GM04504 (cell line): ENCODE measurements at places on chromosomes 4 and X.

- DNase-seq = peak; percentile 52
Observed at GRCh38 chr4:110287130-110287529, 88.7 kb upstream of the ELOVL6 start.

- no peak for DNase-seq
Observed at GRCh38 chrX:132591719-132592275, 103.0 kb upstream of the MBNL3 start.

GRCh38 chr4:11675051-11675800 lies 246.5 kb upstream of the HS3ST1 start:
- DNase-seq = no peak

GRCh38 chrX:31228909-31229308 lies 157.1 kb upstream of the FTHL17 start:
- DNase-seq = no peak

DNA sequence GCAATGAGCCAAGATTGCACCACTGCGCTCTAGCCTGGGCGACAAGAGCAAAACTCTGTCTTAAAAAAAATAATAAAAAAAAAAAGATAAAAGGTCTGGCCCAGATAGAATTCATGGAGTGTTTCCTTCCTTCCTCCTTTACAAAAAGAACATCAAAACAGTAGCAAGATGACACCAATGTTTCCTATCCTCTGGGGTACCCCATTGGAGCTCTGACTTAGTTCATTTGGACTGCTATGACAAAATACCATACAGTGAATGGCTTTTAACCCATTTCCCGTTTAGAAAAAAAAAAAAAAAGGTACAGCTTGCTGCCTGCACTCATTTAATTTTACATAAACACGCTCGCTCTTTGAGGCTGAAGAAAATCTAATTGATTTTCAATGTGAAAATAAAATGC lies 89.9 kb upstream of the PRKX start:
- no peak for DNase-seq

DNA sequence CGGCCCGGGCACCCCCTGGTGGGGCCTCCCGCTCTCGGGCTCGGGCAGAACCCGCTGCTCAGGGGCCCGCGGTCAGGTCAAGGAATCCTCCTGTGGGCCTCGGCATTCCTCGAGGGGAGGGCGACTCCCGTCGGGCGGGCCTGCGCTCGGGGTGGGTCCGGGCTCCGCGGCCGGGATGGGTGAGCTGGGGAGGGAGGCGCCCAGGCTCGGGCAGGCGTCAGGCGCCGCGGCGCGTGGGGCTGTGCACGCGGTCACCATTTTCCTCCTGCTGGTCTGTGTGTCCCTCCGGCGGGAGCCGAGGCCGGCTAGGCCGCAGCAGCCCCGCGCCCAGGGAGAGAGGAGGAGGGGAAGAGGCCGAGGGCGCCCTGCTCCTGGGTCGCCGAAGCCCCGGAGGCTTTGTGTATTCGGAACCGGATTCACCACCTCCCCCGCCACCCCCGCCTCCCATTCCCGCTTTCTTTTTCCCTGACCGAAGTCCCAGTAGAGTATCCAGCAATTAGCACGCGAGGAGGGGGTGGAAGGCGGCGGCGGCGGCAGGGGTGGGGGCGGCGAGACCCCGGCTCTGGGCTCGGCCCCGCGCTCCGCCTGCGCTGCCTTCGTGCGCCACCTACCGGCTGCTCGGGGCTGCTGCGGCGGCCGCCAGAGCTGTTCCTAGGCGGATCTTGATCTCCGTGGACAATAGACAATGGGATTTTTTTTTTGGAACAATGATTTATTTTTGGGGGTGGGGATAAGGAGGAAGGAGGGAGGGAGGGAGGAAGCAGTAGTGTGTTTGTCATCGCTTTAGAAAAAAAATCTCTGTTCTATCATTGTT lies 99.0 kb upstream of the MAML3 start:
- no peak for DNase-seq

DNA sequence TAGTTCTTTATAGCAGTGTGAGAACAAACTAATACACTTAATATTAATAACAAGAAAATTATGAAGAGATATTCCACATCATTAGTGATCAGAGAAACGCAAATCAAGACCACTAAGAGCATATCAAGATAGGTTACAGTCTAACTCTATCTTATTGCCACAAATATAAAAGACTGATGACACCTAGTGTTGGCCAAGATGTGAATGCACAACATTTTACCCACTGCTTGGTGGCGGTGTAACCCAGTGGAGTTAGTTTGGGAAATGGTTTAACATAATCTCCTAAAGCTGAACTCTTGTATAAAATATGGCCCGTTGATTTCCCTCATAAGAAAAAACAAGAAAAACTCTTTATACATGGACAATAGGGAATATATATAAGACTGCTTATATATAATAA lies 92.4 kb downstream of the SLITRK2 start:
- no peak for DNase-seq

DNA sequence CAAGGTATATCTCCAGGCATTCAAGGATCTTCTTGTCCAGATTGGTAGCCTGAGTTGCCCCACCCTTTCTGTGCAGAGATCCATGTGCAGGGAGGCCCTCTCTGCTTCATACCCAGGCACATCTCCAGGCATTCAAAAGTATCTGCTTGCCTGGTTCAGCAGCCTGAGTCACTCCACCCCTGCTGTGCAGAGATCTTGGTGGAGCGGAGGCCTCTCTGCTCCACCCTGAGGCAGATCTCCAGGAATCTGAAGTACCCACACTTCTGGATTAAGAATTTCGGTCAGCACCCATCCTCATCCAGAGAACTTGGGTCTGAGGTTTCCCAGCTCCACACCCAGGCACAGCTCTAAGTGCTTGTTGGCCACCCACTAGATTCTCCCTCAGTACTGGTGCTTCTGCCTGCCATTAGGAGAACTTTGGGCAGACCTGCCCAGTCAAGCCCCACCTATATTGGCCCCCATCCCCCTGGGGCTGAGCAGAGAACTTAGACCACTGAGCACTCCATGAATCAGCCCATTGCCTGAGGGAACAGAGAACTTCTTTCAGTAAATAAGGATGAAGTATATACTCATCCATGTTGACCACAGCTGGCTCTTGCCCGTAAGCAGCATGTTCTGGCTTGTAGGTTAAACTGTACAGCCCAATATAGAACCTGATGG lies 199.5 kb upstream of the ZCCHC13 start:
- DNase-seq = peak; percentile 28

DNA sequence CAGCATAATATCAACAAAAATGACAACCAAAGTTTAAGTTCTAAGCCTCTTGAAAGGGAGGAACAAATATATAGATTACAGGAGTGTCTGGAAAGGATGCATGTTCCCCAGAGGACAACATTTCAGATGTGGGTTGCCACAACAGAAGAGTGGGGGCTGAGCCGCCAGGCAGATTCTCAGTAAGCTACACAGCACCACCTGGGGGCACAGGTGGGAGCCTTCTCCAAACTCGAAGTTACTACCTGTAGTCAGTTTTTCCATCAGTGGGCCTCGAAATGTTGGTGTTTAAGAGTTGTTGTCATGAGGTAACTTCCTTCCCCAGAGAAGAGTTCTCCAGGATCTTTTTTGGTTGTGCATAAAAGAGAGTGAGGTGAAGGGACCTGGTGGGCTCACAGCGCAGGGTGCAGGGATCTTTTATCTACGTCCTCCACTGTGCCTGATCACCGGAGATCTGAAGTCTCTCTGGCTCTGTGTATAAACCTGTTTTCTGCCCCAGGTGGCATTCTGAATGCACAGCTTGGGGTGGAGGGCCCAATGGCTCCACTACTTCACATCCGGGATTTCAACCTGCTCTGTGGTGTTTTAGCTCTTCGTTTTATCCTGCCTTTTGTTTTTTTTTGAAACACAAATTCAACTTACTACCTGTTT lies 58.4 kb upstream of the STS start:
- DNase-seq = no peak

GRCh38 chr4:2836391-2836859 lies 7.2 kb upstream of the ADD1 start:
- DNase-seq = no peak

- DNase-seq = no peak
Observed at GRCh38 chrX:127259742-127260141, 440.2 kb downstream of the PRR32 start.

GRCh38 chr4:13454786-13455185 lies 29.4 kb downstream of the RAB28 start:
- no peak for DNase-seq

GRCh38 chr4:145231906-145232700 lies 51.7 kb upstream of the OTUD4 start:
- peak; percentile 32 for DNase-seq

GRCh38 chrX:13005661-13006473 lies 31.0 kb downstream of the TMSB4X start:
- no peak for DNase-seq

GRCh38 chr4:2930135-2930757 lies 33.0 kb downstream of the NOP14 start:
- no peak for DNase-seq

- DNase-seq = peak; percentile 71
Observed at GRCh38 chr4:118968005-118968404, 79.4 kb downstream of the SYNPO2 start.

- no peak for DNase-seq
Observed at GRCh38 chr4:74324262-74324661, 16.0 kb downstream of the EPGN start.

GRCh38 chrX:24214568-24214967 lies 65.0 kb downstream of the ZFX start:
- DNase-seq = no peak

DNA sequence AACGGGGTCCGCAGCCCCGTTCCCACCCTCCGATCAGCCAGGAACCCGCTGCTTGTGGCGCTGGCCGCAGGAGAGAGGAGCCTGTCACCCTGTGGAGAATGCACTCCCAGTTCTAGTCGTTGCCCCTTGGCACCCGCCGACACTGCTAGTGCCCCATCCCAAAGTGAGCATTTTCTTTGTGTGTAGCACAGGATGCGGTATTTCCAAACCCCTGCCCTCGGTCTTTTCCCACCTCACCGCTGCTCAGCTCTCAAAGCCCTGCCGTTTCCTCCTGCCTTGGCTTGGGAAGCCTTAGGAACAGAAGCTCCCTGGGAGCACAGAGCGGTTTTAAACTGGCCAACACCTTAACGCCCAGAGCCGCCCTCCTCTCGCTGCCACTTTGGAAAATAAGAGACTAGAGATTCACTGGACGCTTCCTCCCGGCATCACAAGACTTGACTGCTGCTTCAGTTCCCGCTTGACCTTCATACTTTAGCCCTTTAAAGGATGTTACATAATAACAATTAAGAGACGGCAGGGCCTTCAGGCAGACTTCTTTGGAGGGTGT lies 772 bp downstream of the CYP4V2 start:
- peak; percentile 16 for DNase-seq

- DNase-seq = no peak
Observed at GRCh38 chr4:2856266-2856665, 12.6 kb downstream of the ADD1 start.

DNA sequence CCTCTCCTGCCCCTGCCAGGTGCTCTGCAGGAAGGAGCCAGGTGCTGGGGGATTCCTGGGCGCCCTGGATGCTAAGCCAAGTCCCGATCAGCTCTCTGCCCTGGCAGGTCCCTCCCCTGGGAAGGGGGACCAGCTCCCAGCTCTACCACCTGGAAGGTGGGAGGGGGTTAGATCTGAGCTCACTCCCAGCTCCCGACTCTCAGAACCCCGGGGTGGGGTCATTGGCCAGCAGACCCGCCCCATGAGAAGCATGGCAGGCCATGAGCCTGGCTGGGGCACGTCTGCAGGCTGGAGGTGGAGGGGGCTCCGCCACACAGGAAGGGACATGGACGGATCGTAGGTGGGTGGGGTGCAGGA lies 83.4 kb upstream of the NKX1-1 start:
- no peak for DNase-seq

DNA sequence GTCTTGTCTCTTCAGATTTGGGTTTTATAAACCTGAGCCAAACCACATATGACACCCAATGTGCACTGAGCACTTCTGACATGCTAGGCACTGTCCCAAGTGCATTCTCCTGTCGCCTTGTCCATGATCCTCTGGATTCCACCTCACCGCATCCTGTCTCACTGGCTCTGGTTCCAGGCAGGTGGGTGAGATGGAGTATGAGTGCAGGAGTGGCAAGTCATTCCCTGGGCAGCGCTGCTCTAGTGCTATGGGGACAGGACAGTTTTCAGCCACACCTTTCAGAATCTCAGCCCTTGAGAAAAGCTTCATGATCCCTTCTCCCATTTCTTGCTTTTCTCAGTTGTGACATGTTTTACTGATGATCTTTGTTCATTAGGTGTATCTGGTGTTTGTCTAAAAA lies 66.4 kb downstream of the NSD2 start:
- DNase-seq = no peak

DNA sequence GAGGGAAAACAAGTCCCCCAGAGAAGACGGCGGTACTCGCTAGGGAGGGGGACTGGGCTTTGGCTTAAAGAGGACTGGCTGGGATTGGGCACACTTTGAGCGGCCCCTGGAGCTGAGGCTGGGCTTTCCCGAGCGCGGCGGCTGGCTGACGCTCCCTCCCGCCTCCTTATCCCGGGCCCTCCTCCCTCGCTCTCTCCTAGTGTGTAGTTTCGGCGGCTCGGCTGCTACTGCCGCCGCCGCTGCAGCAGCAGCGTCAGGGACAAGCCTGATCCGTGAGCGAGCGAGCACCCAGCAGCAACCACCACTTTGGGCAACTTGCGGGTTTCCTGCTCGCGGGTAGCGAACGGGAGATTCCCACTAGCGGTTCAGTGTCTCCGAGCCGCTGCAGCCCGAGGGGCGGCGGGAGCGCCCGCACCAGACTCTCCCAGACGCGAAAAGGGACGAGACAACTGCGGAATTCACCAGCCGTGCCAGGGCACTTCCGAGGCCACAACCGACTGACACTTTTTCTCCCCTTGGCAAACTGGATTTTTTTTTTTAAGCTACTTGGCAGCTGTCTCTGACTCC lies 632 bp upstream of the PCDH7 start:
- DNase-seq = no peak

- no peak for DNase-seq
Observed at GRCh38 chr4:23889814-23890341, at the start of gene PPARGC1A. PPARGC1A (minus strand) TSS chr4:23890047; CDS start chr4:23889957, 90 bp downstream.

GRCh38 chrX:102975016-102975415 lies 37.9 kb downstream of the RAB40AL start:
- DNase-seq = no peak

DNA sequence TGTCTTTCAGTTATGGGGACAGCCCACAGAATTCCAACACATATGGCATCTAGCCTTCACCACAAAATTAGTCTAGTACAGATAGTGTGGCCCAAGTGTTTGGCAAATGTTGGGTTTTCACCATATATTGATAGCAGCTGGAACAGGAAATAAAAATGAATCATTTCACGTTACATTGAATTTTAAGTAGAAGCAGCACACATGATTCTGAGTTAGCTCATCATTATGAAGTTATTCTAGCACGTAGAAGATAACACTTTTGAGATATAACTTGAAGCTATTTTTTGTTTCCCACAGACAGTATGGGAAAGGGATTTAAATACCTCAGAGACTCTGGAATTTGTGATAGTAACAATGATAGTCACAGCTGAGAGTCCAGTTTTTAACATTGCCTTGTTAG lies 118.7 kb downstream of the FAT4 start:
- peak; percentile 30 for DNase-seq

GRCh38 chr4:105145156-105145902 lies 1.3 kb upstream of the TET2 start:
- DNase-seq = no peak

DNA sequence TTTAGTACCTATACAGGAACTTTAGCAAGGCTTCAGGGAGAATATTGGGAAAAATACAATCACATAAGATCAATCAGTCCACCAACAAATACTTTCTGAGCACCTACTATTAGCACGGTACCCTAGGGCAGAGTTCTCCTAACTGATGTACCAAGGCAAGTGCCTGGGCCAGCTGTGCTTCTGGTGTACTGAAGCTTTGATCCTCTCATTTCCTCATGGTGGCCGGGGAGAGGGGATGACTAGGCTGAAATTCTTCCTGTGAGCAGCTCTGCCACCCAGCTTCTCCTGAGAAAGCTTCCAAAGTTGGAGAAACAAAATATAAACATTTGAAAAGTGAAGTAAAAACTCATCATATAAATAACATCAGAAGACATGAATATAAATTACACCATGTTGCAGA lies 49.3 kb upstream of the ATOH1 start:
- DNase-seq = no peak
